ENCODE measurements at places on chromosomes 5 and 9. TPM values are rescaled to one million over a fixed set of nuclear protein-coding genes. Genes with fewer than 3 reads are reported as not detected.

DNA sequence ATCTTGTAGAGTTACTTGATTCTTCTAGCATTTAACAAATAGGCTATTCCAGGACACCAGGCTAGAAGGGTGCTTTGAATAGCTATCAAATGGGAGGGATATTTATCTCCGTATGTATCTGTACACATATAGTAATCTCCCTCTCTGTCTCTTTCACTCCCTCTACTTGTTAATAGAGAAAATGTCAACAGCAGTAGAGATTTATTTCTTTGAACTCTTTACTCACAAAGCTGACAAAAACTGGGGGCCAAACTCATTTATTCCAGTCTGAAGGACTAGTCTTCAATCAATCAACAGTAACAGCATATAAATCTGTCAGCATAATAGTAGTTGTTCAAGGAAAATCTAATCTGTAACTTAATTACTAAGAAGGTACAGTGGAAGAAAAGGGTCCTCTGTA lies 78.2 kb upstream of the FER start:
- DNase-seq = peak; percentile 11

DNA sequence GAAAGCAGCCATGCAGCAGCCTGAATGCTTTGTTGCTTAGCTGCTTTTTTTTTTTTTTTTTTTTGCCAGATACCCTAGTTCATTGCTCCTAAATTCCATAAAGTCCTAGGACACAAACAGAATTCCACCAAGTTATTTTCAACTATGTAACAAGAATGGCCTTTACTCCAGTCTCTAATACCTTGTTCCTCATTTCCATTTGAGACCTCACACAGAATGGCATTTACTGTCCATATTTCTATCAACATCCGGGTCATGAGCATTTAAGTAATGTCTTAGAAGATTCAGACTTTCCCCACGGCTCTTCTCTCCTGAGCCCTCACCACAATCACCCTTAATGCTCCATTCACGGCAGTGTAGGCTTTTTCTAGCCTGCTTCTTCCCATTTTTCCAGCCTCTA lies 31.7 kb upstream of the FBXW11 start:
- no peak for DNase-seq

DNA sequence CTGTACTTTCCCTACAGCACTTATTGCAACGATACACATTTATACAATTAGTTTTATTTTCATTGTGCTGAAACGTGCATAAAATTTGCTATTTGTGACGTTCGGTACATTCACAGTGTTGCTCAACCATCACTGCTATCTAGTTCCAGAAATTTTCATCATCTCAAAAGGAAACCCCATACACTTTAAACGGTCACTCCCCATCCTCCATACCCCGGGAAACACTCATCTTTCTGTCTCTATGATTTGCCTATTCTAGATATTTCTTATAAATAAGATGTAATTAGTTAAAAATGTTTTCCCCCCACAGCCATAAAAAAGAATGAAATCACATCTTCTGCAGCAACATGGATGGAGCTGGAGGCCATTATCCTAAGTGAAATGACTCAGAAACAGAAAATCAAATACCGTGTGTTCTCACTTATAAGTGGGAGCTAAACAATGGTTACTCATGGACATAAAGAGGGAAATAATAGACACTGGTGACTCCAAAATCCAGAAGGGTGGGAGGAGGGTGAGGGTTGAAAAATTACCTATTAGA lies 40.2 kb upstream of the TEX48 start:
- DNase-seq = peak; percentile 77

DNA sequence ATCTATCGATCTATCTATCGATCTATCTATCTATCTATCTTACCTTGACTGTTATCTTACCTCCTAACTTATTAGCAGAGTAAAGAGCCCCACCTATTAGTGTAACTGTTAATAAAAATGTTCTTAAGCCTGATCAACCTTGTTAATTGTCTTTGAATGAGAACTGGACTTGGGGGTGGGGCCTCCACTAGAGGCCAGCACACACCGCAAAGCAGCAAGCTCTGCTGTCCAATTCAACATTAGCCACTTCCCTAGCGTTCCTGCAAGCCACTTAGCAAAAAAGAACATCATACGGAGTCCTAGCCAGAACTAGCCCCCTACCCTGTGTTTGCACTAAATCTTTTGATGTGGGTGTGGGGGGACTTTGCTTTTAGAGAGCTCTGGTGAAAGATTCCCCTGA lies 515.8 kb downstream of the KDM4C start:
- DNase-seq = peak; percentile 71

OSTF1 gene
- 31.1 TPM for total RNA-seq
